Panc1 (cell line): ENCODE measurements at places on chromosomes 5 and 9.

- no peak for DNase-seq
Observed at GRCh38 chr9:110021891-110022290, 186.1 kb downstream of the C9orf152 start.

DNA sequence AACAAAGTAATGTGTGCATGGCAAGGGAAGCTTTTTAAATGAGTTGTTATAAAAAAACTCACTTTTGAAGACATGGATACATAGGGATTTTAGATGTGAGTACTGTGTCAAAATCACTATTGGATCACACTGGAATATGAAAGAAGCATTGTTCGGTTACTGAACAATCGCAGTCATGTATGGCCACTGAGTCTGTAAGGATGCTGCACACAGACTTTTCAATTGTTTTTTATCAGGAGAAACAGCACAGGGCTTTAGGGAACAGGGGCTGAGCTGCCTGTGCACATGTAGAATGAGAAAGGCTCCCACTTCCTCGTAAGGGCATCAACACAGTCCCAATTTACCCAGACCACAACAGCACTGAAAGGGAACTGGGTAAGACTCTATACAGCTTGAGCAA lies 1333.9 kb upstream of the DMAC1 start:
- no peak for DNase-seq

GRCh38 chr5:136622747-136623146 lies 257.4 kb upstream of the TRPC7 start:
- DNase-seq = no peak

- no peak for DNase-seq
Observed at GRCh38 chr5:73672132-73672531, 46.1 kb downstream of the ARHGEF28 start.

- peak; percentile 2 for DNase-seq
Observed at GRCh38 chr9:68844631-68845612, 139.9 kb downstream of the PIP5K1B start.

GRCh38 chr9:120901755-120902568 lies 24.6 kb downstream of the TRAF1 start:
- no peak for DNase-seq

DNA sequence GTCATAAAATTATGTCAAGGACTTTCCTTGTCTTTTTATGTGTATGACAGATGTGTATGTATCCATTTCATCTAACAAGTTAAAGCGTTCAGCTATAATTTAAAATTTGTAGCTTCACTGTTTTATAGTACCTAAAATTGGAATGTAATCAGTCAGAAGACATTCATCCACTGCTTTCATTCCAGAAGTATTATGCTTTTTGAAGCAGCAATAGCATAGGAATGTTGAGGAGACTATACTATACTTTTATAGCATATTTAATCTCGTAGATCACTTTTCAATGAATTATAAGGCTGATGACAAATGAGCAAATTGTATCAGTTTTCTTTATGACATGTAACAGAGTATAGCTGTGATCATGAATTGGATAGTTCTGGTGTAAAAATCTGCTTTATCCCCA lies 6.9 kb downstream of the PCDHGA12 start:
- DNase-seq = no peak

DNA sequence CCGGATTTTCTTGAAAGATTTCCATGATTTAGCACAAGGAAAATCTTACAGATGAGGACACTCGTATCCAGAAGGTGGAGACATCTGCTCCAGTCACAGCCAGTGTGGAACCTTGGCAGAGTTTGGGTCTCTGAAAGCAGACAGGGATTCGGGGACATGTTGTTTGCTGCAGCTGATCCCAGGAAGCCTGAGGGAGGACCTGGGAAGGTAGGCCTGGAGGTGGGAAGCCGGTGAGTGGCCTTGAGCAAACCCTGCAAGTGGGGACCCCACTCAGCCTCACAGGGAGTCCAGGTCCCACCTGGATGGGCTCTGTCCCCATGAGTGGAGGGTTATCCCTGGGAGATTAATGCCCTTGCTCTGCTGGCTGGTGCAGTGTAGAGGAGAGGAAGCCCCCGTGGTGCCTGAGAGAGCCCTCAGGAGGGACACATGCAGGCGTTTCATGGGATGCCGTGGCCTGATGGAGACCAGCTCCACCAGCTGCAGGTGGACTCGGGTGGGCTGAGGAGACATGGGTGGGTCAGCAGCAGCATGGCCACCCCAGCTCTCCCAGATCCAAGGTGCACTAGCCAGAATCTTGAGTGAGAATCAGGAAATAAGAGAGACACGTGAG lies 7.8 kb downstream of the MRPS2 start:
- no peak for DNase-seq

- DNase-seq = no peak
Observed at GRCh38 chr9:98330831-98331230, 75.4 kb upstream of the TBC1D2 start.

- DNase-seq = no peak
Observed at GRCh38 chr5:169062690-169063089, 238.2 kb downstream of the SLIT3 start.

DNA sequence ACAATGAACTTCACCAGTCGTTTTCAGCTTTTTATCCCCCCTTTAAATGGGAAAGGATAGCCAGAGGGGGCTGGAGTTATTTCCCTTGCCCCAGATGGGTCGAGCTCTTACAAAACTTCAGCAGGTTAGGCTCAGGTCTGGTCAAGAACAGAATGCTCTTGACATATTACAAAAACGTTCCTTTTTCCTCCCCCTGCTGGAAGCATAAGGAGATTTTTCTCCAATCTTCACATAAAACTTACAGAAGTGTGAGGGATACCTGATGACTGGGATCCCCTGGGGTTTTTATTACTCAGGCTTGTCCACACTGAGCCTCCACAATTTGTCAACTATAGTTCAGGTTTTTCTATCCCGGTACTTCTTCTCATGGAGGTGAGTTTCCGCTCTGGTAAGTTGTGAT lies 60.8 kb downstream of the CSF2 start:
- DNase-seq = no peak

DNA sequence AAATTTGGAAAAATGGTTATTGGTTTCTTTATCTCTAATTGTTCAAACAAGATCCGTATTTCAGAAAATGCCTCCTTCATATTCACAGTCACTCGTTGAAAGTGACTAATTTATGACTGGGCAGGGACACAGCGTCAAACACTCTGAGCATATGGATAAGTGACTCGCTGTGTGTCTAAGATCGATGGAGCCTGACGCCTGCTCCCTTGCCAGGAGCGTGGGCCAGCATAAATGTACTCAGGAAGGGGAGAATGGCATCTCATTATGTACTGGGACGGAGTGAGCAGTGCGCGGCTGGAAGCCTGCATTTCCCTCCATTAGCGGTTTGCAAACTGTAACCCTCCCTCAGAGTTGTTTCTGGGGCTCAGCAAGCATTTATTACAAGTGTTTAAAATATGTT lies 79.8 kb upstream of the CAST start:
- DNase-seq = no peak

DNA sequence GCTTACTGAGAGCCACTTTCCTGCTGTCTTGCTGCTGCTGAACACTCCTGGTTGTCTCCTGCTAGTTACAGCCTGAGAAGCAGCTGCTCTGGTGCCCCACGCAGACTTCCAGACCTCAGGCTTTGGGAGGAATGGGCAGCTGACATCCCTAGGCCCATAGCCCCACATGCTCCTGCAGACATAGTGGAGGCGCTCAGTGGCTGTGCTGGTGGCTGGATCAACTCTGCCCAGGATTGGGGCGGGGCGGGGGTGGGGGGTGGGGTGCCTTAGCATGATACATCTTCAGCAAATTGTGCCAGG lies 93.9 kb downstream of the DAB2IP start:
- DNase-seq = no peak

DNA sequence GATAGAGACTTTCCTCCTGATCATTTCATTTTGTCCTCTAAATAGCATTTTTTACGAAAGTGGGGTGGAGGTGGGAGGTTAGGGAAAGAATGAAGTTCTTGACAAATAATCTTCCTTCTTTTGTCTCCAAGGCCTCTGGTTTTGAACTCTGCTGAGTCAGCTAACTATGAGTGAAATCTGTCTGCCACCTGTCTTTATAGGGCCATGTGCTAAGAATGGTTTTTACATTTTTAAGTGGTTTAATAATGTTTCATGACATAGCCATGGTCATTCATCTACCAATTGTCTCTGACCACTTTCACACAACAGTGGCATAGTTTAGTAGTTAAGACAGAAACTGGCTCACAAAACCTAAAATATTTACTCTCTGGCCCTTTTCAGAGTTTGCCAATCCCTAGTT lies 7.6 kb downstream of the MAN2A1 start:
- no peak for DNase-seq

DNA sequence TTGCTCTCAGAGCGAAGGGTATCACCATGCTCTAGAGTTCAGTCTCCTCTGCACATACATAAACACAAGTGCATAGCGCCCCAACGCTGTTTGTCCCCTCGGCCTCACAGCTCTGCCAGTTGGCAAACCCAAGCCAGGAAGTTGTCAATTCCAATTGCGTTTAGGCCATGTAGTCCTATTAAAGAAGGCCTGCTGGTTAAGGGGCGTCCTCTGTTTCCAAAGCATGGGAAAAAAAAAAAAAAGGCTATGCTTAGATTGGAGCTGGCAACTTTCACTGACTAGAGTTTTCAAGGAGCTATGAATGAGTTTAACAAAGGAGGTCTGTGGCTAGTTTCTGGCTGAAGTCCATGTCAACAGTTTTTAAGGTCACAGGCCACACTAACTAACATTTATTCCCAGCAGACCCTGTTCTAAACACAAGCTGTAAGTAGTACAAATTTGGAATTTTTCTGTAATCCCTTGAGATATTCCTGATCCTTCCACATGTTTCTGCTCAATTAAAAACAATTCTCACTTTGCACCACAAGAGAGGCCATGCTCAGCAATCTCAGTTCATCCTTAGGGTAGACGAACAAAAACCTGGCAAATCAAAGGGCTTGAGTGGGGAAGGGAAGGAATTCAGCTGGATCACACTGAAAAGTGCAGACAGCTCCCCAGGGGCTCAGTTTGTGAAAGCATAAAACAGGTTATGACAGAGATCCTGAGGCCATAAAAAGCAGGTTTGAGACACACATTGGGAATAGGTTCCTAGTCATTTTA lies 187.7 kb downstream of the DENND1A start:
- no peak for DNase-seq

GRCh38 chr9:78295177-78295575 lies 1.7 kb upstream of the PSAT1 start:
- DNase-seq = no peak

GRCh38 chr5:42721484-42721883 lies 35.1 kb upstream of the CCDC152 start:
- no peak for DNase-seq

DNA sequence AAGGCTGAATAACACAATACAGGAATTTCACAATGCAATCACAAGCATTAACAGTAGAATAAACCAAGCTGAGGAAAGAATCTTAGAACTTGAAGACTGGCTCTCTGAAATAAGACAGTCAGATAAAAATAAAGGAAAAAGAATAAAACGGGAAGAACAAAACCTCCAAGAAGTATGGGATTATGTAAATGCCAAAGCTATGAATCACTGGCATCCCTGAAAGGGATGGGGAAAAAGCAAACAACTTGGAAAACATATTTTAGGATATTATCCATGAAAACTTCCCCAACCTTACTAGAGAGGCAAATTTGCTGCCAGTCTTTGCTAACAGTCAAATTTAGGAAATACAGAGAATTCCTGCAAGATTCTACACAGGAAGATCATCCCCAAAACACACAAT lies 157.9 kb downstream of the ALDH1A1 start:
- DNase-seq = no peak

DNA sequence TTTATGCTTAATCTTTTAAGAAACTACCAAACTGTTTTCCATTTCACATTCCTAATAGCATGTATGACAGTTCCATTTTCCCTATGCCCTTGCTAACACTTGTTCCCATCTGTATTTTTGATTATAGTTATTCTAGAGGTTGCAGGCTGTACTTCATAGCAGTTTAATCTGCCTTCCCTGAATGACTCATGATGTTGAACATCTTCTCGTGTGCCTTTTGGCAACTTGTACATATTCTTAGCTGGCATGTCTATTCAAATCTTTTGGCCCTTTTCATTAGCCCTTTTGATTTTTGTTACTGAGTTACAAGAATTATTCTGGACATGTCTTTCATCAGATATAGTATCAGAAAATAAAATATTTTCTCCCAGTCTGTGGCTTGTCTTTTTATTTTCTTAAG lies 320.3 kb downstream of the DIRAS2 start:
- no peak for DNase-seq

- DNase-seq = no peak
Observed at GRCh38 chr9:124426361-124426760, 11.1 kb upstream of the PSMB7 start.

DNA sequence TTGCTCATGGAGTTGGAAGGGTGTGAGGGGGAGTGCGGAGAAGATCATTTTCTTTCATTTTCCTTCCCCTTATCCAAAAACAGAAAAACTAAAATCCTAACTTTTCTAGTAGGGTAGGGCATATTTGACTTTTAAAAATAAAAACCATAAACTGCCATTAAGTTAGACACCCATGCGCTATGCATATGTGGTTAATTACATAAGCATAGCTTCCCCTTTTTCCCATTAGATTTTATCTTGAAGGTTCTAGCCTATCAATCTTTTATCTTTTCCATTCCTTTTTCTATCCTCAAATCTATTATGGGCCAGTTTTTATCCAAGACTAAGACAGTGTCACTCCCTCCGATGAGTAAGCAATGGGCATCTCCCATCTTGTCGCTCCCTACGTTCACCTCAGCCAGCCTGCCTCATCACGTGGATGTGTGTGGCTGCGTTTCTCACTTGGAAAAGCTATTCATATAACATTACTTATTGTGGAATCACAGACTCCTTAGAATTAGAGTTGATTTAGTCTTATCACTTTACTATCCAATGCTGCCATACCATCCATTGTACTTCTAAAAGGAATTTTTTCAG lies 49.2 kb downstream of the PCSK5 start:
- no peak for DNase-seq

DNA sequence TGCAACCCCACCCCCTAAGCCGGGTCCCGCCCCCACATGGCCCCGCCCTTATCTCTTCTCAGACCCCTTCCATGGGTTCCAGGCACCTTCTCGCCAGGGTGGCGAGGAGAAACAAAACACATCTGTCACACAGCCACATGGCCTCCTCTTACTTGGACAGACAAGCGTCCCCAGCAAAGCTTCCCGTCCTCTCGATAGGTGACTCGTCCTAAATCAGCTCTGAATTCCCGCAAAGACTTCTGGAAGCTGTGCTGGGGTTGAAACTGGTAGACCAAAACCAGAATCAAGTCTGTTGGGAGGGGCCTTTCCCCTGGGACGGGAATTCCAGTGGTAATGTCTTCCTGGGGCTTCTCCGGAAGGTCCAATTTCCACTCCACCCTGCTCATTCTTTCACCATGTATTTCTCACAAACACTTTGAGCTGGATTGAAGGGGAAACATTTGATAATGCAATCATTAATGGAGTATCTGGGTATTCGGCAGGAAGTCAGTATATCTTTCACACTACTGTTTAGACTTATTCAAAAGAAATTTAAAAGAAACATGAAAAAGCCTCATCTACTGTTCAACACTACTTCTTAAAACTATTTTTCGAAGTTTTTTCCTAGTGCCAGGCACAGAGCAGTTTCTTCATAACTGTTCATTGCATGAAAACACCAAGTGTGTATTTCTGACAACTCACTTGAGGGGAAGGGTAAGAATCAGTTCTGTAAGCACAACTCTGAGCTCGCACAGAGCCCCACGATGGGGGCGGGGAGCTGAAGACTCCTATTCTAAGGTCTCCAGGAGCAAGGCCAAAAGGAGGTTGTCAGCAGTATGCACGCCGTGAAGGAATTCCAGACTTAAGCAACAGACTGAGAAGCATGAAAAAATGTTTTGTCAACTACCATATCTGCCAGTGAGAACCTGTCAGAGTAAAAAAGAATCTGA lies 644 bp upstream of the CTNNAL1 start:
- DNase-seq = no peak

- DNase-seq = no peak
Observed at GRCh38 chr5:151214614-151215545, 9.0 kb downstream of the CCDC69 start.
